ENCODE measurements at places on chromosomes 2 and 18.

GRCh38 chr18:63071701-63072141 lies 247.8 kb downstream of the BCL2 start:
- no peak for DNase-seq

DNA sequence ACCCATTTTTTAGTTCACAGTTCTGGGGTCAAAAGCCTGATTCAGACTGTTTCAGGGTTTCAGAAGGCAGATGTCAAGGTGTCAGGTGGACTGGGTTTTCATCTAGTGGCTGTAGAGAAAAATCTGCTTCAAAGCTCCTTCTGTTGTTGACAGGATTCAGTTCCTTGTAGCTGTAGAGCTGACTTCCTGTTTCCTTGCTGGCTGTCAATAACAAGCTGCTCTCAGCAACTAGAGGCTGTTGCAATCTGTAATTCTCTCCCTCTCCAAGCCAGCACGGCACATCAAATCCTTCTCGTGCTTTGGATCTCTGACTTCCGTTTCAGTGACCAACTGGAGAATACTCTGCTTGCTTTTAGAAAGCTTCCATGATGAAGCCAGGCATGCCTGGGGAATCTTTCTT lies 179.4 kb downstream of the DOK6 start:
- DNase-seq: no peak

DNA sequence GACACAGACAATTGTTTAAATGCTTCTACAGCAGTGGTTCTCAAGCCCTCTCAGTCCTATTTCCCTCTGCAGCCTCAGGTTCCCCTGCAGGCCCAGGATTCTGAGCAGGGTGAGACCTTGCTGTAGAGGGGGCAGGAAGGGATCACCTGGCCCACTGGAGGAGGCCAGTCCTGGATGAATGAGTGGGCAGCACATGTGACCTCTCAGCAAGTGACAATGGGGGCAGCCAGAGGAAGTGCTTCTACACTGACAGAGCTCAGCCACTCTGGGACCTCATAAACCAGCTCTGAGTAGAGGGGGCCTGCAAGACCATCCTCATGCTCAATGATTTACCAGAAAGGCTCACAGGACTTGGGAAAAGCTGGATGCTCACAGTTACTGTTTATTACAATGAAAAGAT lies 63.2 kb downstream of the ASB1 start:
- DNase-seq: no peak

DNA sequence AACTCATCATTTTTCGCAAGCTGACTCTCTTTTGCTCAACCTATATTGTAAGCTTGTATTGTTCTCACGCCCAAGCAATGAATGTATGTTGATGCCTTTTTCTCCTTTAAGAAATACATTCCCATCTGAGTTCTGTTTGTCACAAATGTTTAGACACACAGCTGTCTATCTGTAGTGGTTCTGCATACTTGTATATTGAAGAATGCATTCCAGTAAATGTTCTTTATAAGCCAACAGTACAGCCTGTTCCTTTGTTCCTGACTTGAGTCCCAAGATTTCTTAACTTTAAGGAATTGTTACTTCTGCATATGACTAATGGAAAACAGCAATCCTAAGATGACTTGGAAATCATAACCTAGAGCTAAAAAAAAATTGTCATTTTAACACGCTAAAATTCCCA lies 849.1 kb upstream of the POU3F3 start:
- no peak for DNase-seq

GRCh38 chr2:214069254-214069653 lies 341.6 kb upstream of the VWC2L start:
- DNase-seq: no peak

DNA sequence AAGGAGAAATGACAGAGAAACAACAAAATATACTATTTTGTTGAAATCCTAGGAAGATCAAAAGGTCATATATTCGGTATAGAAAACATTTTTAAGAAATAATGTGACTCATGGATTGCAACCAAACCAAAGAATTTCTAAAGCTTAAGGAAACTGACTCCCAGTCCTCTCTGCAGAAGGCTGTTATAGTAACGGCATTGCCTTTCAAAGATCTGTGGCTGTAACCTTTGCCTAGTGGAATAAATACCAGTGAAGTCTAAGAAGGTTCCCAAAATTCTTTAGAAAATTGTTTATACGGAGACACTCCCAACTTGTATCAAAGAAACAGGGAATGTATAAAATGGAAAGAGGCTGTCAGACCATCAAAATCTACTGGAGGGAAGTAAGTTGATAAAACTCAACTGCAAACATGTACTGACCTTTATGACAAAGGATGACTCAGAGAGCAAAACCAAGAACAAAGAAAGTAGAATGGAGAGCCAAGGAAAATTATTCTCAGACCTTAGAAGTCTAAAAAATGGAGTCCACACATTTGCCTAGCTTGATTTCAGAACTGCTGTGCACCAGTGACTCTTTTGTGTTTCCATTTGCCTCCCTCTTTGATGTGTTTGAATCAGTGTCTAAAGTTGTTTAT lies 48.6 kb upstream of the FSIP2 start:
- DNase-seq: no peak

- DNase-seq: no peak
These were observed 8.7 kb downstream of the NPPC start for GRCh38 chr2:231917280-231918066.

GRCh38 chr2:180324182-180324581 lies 317.1 kb upstream of the CWC22 start:
- no peak for DNase-seq

DNA sequence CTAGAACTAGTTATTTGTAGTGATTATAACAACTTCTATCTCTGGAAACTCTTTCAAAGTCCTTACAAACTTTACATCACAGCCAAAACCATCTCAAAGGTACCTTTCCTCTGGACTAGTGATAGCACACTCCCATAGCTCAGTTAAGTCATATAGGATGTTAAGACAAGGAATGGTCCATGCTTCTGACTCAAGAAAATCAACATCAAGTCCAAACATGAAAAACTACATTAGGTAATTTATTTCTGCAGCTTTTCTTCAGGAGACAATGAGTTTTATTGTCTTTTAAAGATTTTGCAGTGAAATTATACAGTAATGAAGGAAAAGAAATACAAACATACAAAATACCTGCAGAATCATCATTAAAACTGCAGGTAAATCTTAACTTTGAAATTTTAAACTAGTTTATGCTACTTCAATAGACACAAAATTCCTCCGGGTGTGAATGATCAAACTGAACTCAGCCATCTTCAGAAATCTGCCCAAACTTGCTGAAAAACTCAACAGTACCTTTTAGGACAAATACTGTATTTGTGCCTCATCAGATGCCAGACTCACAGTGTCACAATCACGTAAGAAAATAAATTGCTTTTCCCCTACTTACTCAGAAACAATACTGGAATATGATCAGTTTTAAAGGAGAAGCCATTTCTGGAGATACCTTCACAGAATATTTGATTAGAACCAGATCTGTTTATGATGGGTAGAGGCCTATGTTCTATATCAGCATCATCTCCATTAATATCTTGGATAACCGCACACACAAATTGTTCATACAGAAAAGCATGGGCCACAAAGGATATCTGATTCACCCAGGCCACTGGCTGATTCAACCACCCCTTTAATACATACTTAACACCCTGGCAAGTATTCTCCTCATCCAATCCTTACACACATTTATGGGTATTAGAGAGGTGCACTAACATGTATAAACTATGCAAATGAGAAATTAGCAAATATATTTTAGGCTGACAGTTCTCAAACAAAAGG lies 2.6 kb downstream of the TMEM131 start:
- DNase-seq: no peak

DNA sequence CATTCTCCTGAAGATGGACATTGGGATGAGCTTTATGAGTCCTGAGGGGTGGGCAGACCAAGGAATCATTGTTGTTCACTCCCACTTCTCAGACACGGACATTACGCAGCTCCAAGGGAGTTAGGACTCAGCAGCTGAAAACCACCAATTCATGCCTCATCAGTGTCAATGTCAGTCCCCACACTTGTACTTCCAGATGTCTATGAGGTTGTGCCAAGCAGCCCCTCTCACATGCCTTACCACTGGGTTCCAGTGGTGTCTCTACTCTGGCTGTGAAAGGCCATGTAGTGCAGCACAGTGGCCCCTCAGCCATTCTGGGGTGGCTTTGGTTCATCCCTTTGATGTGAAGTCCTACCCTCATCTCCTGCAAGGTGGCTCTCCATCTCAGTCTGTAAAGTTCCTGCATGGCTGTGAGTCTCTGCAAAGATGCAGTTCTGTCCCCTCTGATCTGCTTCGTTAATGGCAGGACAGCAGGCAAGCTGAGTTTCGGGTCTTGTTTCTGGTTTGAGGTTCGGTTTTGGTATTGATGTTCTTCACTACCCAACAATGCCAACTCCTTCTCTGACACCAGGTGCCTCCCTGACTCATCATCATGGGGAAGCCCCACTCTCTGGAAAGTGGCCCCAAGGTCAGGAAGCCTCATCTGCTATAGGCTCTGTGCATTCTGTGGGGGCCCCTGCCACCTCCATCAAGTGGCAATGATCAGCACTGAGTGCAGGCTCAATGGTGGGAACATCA lies 14.0 kb upstream of the COL6A3 start:
- DNase-seq: no peak

GRCh38 chr2:102436323-102436722 lies 13.4 kb downstream of the IL18RAP start:
- DNase-seq: no peak

GRCh38 chr18:9482790-9483189 lies 7.5 kb downstream of the RALBP1 start:
- DNase-seq: no peak

DNA sequence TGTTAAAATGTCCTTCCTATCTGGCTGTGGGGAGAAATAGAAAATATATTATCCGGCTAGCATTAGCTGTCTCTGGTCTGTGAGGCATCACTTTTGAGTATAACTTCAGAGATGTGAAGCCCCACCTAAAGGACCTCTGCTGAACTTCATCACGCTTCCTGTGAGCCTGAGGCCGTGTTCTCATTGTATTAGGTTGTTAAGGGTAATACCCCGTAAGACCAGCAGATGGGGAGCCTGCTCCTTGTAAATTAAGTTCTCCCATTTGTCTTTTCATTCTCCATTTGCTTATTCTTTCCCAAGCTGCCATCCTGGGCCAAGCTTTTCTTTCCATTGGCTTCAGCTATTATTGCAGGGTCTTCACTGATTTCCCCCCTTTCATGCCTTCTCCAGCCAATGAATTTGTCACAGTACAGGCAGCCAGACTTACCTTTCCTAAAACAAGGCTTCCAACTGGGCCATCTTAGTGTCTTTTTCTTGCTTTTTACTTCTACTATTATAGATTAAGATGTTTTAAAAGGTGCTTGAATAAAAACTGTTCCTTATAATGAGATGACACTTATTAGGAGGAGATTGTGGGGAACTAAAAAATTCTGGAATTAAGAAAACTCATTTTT lies 12.4 kb downstream of the NIF3L1 start:
- DNase-seq: peak; percentile 67

DNA sequence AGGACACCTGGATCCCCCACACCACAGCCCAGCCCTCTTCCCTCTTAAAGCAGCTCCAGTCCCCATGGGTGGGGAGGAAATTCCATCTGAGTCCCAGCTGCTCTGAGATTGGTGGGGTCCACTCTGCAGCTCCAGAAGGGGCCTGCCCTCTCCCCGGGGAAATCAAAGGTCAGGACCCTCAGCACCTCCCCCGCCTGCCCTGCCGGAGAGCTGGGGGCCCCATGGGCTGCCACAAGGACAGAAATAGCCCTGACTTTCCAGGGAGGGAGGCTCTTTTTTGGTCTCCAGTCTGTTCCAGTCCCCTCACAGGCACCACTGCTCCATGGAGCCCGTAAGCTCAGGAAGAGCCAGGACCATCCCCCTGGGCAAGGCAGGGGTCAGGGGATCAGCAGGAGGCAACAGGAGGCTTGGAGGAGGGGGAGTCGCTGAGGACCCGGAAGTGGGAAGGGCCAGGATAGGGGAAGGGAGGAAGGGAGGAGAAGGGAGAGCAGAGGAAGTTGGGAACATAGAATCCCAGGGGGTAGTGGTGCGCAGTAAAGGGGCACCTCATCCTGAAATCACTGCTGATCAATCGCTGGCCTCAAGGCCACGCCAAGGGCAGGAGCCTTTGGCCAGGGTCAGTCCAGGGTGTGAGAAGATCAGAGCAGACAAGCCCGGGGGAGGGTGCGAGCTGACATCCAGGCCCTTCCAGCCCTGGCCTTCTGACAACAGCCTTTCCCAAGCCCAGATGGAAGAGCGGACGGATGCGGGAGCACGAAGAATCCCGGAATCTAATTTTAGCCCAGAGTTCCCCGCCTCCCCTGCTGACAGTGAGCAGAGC lies 7.6 kb downstream of the ADRA2B start:
- no peak for DNase-seq

- DNase-seq: no peak
These were observed 2.3 kb downstream of the NEUROD1 start for GRCh38 chr2:181677912-181678586.

DNA sequence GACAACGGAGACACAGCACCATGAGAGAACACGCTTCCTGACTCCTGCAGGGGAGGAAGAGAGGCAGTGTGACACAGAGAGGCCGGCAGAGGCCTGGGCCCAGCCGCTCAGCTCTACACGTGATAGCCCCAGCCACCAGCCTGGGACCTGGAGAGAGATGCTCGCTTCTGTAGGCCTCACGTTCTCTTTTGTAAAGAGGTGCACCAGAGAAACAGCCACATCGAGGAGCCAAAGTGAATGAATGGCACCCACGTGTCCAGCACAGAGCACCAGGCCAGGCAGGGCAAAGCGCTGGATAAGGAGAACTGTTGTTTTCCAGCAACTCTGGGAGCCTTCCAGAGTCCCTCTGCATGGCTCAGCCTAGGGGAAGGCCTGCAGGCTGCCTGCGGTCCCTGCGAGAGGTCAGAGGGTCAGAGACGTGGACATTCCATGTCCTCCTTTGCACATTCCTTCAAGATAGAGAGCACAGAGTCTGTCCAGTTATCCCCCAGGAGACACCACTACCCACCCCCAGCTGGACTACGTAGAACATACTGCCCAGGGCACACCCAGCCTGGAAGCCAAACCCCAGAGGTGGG lies 14.2 kb downstream of the LIMS2 start:
- DNase-seq: no peak

- no peak for DNase-seq
These were observed 63.6 kb downstream of the GREB1L start for GRCh38 chr18:21305621-21306020.

DNA sequence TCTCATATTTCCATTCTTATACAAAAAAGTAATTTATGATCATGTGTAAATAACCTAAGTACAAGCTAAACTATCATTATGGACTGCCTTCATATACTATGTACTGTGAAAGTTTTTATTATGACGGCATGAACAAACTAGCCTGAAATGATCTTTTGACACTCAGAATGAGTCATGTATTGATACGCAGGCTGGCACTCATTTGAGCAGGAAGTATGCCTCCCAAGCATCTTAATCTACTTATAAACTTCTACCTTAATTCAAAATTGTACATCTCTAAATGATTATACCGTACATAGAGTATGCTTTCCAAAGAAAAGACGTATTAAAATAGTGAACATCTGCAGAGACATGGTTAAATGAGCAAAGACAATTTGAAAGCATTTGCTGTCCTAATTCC lies 207.1 kb upstream of the SPOPL start:
- no peak for DNase-seq

- no peak for DNase-seq
These were observed 9.9 kb upstream of the GYPC start for GRCh38 chr2:126646026-126646425.

GRCh38 chr18:32735781-32736180 lies 37.0 kb downstream of the KLHL14 start:
- DNase-seq: peak; percentile 43

Data from NCI-H1436 treated with DMSO at 0.1 percent for 48 hours (cell line).